ENCODE measurements at places on chromosomes 4 and X.

- DNase-seq = no peak
Measured at GRCh38 chrX:55713631-55714030, 3.9 kb upstream of the RRAGB start.

- no peak for DNase-seq
Measured at GRCh38 chr4:152535360-152535902, 461 bp downstream of the FBXW7 start.

GRCh38 chr4:184267673-184268583 lies 50.3 kb upstream of the ENPP6 start:
- DNase-seq = peak; percentile 30

DNA sequence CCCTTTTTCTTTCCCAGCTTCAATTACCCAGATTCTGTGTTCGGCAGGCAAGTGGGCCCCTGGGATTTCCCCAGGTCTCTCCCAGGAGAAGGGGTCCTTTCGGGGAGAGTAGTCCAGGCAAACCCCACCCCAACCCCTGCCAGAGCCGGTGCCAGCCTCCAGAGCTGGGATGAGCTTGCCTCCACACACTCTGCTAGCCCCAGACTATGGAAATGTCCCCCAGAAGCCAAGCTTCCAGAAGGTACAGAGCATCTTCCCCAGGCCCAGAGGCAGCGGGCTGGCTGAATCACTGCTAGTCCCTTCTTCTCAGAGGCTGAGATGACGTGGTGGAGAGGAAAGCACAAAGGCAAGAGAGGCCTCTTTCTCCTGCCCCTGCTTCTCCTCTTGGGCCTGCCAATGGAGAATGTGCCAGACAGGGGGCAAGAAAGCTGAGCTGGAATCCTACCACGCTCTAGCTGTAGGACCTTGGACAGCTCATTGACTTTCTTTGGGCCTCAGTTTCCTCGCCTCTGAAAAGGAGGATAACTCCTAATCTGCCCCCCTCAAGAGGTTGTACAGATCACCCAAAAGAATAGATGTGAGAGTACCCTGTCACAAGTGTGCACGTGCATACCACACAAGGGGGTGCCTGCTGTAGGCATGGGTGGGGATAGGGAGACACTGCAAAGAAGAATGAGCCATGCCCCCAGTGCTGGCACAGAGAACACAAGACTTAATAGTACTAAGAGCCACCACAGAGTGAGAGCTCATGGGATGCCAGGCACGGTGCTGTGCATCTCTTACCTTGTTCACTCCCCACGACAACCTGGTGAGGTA lies 2.1 kb downstream of the SASH3 start:
- DNase-seq = no peak

DNA sequence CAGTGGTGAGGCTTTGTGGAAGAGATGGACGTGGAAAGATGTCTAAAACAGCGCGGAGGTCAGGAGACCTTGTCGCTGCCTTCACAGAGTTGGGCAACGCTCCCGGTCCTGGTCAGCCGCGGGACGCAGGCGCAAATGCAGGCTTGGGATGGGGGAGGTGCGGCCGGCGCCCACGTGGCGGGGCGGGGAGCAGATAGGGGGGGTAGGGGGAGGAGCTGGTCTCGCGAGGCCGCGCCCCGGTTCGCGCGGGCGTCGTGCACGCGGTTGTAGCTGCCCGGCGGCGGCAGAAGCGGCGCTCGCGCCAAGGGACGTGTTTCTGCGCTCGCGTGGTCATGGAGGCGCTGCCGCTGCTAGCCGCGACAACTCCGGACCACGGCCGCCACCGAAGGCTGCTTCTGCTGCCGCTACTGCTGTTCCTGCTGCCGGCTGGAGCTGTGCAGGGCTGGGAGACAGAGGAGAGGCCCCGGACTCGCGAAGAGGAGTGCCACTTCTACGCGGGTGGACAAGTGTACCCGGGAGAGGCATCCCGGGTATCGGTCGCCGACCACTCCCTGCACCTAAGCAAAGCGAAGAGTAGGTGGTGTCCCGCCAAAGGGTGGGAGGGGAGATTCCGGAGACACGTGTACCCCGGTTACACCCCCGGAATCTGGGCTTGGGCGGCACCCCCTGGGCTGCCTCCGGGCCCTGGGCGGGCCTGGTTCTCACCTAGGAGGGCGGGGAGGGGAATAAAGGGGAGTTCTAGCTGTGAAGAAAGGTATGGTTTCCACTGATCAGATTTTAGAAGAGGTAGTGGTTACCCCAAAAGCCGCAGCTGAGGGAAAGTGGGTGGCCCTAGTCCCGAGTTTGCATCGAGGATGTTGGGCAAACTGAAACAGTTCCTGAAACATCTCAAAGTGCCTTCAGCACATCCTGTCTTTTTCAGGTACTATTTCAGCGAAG lies at the start of gene PRDX4:
Gene PRDX4, plus strand, starts transcription at position 255 of the 939 bp plus-strand sequence. Its CDS starts 78 bp downstream, at position 333.
- no peak for DNase-seq

GRCh38 chrX:112587194-112587593 lies 92.5 kb downstream of the LHFPL1 start:
- DNase-seq = no peak

DNA sequence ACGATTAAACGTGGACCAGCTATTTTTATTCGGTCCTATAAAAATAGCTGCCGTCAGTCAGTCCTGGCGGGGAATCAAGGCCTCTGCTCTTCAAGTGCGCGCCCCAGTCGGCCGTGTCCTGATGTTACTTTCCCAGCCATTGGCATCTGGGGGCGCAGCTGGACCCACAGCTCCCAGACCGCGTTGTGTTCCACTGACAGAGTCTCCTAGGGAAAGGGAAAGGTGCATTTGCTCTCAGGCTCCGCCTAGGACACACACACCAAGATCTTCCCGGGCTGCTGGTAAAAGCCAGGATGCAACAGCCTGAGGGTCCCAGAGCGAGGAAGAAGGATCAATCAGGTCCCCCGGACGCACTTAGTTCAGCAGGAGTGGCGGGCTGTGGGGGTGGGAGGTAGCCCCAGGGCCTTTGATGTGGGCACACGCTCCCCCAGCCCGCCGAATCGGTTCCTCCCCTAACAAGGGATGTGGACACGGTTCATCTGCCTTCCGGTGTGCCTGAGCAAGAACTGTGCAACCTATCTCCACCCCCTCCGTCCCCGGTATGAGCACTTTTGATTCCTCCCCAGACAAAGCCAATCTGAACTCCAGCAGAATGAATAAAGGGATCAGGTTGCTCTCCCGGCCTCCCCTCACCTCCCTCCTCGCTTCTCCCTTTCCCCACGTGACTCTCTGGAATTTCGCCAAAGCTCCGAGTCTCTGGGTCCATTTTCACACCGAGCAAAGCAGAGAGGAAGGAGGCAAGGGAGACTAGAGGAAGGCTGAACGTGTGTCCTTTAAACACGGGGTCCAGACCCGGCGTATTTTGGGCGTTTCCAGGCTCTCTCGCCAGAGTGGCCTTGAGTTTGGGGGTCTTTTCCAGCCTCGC lies 626 bp upstream of the FRAS1 start:
- no peak for DNase-seq

DNA sequence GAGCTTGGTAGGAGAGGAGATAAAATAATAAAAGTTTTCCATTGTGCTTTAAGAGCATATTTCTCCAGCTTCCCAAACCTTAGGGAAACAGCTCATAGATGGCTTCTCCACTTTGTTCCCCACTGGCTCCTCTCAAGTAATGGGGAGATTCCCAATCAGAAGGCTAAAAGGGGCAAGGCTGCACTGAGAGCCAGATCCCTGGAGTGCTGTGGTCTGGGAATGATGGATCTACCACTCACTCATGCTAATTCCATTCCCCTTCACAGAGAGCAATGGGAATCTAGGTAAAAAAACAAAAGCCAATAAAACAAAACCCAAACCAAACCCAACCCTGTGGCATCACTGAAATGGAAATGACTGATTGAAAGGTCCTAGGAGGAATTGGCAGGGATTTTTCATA lies 219.7 kb upstream of the MBNL3 start:
- no peak for DNase-seq

DNA sequence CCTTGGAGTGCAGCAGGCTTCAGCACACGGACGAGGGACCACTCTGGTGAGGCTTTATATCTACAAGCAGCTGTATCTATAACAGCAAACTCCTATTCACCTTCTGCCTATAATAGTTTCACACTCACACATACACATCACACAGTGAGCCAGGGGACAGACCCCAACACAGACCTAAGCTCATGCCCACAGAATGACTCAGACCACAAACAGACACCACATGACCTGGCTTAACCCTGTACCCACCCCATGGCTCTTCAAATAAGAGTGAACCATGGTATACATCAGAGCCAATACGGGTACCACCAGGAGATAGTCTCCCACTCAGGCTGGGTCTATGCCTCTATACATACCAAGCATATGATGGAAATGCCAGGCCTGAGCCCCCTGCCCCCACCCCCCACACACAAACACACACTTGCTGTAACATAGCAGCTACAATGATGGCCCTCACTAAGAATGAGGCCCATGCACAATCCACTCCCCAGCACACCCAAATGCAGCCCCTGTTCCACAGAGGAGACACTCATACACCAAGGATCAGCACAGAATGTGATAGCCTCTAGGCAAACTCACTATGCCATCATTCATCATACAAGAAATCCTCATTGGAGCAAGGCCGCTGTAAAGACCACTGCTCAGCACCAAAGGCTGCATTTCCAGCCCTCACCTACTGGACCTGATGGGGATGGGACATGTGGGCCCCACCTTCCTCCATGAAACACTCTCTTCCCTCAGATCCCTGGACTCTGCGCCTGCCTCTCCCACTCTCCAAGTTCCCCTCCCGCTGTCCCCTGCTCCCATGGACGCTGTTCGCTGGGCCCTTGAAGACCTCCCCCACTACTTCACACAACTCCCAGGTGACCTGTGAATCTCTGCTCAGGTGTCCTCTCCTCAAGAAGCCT lies 62.1 kb upstream of the XIAP start:
- no peak for DNase-seq
